NCI-H1694 treated with DMSO at 0.1 percent for 48 hours (cell line): ENCODE measurements at places on chromosomes 3 and 15.
A peak's percentile ranks its signal among the peaks of the same experiment; 100 is the strongest.

DNA sequence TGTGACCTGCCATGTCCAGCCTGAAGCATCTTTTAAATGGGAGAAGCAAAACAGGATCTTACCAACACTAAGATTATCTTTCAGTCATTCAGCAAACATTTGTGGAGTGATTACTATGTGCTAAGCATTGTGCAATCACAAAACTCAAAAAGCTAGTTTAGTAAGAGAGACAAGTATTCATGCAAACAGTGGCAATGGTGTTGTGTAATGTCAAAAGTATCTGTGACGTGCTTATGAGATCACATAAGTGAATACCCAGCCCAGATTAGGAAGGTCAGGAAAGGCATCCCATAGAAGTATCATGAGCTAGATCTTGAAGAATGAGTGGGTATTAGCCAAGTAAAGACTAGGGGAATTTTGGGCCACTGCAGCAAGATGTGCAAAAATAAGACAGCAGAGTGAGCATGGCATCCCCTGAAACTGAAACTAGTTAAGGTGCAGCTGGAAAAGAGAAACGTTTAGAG lies 32.1 kb downstream of the SEC62 start:
- DNase-seq, result no peak

DNA sequence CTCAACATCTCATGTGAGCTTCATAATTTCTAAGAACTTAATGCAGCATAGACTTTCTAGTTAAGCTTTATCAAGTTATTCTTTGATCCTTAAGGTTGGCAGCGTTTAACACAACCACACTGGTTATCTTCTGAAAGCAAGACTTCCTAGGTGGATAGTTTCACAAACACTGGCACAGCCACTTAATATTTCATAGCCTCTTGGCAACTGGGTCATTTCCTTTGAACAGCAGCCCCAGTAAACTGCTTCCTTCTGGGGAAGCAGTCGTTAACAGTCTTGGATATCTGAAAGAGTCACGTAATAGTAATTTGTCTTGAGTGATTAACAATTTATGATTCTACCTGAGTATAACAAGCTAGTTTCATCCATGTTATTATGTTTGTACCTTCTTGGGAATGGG lies 45.9 kb upstream of the ABHD10 start:
- no peak for DNase-seq

DNA sequence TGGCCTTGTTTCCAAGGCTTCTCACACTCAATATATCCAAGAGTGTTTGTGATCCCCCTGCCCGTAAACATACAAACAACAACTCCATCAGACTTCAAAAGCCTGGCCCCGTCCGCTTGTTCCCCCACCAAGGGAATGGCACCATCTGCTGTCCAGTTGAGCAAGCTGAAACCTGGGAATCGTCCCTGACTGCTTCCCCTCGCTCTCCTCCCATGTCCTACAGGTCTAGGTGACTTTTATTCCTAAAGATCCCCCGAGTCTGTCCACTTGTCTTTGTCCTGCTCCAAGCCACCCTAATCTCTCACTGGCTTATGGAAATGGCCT lies 27.9 kb upstream of the FAM174B start:
- no peak for DNase-seq

DNA sequence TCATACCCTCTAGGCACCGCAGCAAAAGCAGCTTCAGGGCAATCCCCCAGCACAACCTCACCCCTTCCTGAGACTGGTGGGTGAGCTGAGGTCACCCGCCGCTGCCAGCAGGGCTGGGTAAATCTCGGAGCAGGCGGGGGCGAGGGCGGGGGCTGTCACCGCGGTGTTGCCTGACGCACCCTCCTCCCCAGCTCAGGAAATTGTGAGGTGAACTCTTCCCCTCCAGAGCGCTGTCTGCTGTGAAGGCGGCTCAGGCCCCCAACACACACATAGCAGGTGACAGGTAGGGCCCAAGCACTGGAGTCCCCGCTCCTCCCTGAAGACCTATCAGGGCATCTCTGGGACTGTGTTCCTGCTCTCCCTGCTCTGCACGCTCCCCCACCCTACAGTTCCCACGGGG lies 30.2 kb upstream of the FURIN start:
- no peak for DNase-seq

DNA sequence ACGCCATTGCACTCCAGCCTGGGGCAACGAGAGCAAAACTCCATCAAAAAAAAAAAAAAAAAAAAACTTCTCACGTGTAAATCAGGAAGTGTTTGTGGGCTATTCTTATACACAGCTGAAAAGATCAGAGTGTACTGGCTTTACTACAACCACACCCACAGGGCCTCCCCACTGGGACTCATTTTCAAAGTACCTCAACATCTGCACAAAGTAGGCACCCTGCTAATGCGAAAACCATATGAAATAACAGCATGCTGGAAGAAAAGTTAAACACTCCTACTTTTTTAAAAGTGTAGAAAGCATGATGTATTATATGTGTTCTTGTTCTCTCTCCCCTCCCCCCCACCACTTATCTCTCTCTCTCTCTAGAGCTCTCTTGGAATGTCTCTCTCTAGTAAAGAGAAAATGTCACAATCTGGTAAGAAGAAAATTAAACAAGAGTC lies 11.1 kb downstream of the UACA start:
- DNase-seq, result no peak

DNA sequence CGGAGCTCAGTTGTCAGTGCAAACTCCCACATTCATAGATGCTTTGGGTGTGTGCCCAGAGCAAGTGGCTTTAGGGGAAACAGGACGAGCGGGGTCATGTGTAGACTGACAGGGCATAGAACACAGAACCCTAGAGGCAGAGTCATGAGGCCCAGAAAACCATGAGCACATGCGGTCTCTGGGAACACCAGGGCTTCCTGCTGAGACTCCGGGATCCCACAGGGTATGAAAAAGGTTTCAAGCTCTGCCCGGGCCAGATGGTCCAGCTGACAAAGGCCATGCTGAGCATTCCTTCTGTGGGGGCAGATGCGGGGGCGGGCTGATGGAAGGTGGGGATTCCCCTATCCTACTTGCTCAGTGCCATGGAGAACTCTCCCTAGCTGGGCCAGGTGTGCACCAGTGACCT lies 44.8 kb downstream of the ROPN1B start:
- peak; percentile 36 for DNase-seq

DNA sequence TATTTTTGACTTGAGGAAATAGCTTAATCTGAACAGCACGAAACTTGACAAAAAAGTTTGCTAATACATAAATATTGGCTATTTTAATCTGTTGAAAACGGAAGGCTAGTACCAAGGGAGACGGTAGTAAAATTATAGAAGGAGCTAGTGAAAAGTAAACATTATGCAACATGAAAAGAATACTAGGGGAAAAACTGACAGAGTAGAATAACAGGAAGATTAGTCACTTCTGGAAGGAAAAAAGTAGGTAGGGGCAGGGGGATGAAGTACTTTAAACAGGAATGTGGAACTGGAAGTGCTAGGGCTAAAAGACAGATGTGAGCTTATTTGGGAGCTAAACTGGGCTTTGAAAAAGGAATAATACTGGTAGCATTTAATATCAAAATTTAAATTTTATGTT lies 60.1 kb downstream of the MBNL1 start:
- no peak for DNase-seq

DNA sequence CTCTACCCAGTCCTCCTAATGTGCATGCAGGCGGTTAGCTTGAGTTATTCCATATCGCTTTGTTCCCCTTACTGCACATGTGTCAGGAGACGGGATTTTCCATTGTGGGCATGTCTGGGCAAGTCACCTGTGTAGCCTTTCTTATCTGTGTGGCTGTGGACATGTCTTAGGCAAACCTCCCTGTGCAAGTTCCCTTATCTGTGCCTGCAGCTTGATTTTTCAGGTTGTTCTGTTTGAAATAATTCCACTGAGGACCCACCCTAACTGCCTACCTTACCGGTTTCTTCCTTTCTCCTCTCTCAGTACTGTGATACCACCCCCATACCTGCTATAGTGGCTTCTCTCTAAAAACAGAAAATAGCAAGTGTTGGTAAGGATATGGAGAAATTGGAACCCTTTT lies 113.6 kb downstream of the NEO1 start:
- DNase-seq, result no peak

- no peak for DNase-seq
Observed at GRCh38 chr15:83747050-83747717, 93.3 kb downstream of the ADAMTSL3 start.
